ENCODE measurements at places on chromosomes 6 and 20.

DNA sequence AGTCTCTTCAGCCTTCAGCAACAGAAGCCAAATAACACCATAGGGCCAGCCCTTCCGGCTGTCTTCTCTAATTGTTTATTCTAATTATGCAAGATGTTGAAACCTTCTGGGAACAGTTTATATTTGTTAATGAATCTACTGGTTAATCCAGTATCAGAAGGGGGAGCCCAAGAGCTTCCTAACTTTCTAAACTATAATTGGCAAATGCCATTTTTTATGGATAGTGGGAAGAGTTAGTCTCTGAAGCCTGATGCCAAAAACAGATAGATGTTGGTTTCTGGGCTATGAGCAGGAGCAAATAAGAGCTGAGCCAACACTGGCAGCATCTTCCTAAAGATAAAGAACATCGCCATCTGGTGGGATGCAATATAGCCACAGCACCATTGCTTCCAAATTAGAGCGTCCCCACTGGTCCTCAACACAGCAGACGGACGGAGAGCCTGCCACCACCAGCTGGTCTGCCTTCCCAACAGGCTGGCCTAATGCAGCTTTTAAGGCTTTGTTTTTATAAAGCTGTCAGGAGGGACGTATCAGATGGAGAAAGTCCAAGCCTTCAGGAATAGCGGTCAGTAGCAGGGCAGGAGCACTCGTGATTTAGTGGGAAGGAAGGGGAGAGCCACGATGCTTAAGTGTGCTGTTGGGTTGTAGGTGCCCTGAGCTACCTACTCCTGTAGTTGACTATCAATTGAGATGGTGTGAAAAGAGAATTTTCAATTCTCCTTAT, 118.8 kb downstream of the RALGAPA2 start:
- DNase-seq: no peak

DNA sequence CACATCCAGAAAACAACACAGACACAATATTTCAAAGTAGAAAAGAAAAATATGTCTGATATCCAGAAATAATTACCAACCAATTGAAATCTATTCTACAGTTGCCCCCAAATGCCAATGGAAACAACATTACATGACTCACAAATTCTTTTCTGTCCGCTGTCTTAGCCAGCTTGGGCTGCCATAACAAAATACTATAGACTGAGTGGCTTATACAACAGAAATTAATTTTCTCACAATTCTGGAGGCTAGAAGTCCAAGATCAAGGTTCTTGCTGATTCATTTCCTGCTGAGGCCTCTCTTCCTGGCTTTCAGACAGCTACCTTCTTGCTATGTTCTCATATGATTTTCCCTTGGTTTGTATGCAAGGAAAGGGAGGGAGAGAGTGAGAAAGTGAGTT, 698.1 kb downstream of the DHX35 start:
- no peak for DNase-seq

GRCh38 chr6:18055714-18056382, 66.6 kb downstream of the NHLRC1 start:
- DNase-seq: no peak

DNA sequence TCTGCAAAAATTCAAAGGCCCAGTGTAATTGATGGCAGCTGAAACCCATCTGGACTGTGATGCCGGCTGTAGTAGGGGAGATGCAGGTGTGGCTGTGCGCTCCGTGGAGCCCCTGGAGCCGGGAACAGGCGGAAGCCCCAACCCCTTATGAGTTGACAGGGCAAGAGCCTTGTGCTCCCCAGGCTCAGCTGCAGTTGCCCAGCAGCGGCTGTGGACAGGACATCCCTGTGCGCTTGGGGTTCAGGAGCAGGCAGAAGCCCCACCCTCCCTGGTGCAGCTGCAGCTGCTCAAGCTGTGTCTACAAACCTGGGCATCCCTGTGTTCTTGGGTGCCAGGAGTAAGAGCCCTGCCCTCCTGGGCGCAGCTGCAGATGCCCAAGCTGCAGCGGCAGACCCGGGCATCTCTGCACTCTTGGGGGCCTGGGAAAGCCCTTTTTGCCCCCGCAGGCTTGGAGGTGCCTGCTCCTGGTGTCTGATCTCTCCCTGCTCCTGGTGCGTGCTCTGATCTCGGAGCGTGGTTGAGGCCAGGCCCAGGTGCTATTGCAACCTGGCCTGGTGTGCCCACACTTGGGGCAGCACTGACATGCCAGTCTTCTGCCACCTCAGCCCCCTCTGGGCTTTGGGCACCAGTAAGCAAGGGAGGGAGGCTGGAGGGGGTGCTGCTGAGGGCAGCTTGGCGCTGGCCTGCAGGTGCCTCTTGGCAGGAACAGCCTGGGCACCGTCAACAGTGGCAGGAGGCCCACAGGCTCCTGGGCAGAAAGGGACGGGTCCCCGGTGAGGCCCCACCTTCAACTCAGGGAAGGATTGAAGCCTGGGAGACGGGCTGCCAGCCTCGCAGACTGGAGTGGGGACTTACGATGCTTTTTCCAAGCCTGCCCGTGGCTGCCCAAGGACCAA, 30.3 kb downstream of the OR2J2 start:
- no peak for DNase-seq

- DNase-seq: no peak
These were observed 41.6 kb downstream of the CGA start for GRCh38 chr6:87053312-87053711.

DNA sequence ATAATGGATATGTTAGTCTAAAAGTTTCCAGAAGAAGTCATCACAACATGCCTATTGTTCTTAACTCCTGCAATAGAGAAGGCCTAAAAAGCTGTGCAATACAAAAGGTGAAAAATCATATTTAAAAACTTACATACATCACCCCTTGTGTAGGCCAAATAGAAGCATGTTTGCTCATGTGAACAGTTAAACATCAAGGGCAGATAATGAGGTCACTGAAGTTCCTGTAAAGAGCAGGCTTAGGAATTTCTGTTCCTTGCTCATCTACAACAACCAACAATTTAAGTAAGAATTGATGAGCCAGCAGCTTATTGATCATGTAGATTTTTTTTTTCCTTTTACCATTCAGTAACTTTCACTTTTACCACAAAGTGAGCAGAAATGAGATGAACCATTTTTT, 7.5 kb upstream of the NUP153 start:
- DNase-seq: no peak

GRCh38 chr6:46221222-46221793, 50.5 kb upstream of the ENPP5 start:
- no peak for DNase-seq

DNA sequence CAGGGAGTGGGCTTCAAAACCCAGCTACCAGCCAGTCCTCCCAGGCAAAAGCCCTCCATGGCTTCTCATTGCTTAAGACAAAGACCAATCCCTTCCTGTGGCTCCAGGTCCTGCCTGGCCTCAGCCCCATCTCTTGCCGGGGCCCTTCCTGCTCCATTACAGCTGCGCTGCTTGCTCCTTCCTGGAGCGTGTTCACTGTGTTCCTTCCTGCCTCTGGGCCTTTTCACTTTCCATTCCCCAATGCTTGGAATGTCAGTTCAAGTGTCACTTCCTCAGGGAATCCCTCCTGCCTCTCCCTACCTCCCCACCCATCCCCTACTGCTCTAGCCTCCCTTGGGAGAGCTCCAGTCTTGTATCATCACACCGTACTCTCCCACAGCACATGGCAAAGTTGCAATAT, 11.1 kb upstream of the ITPR3 start:
- no peak for DNase-seq

GRCh38 chr6:43695215-43695966, 7.8 kb upstream of the MRPS18A start:
- no peak for DNase-seq

DNA sequence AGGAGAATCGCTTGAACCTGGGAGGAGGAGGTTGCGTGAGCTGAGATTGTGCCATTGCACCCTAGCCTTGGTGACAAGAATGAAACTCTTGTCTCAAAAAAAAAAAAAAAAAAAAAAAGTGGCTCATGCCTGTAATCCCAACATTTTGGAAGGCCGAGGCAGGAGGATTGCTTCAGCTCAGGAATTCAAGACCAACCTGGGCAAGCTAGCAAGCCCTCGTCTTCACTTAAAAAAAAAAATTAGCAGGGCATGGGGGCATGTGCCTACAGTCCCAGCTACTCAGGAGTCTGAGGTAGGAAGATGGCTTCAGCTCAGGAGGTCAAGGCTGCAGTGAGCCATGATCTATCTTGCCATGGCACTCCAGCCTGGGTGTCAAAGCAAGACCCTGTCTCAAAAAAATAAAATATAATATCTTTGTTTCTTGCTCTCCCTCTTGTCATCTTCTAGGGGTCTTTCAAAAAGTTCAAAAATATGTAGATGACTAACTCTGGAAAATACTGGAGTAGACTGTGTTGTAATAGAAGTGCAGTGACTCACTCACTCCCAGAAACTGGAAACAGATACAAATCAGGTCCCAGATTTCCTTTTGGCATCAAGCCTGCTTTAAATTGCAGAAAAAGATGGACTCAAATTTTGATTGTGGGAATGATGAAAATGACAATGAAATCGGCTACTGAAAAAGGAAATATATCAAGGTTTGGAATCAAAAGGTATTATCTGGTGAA, 2.8 kb upstream of the GINM1 start:
- DNase-seq: no peak

- DNase-seq: no peak
These were observed 40.3 kb downstream of the MTHFD1L start for GRCh38 chr6:150905769-150906168.

GRCh38 chr6:34985236-34985635, 96.2 kb downstream of the ANKS1A start:
- DNase-seq: no peak

GRCh38 chr6:100084316-100084990, 90.4 kb upstream of the MCHR2 start:
- no peak for DNase-seq

- no peak for DNase-seq
These were observed 14.4 kb downstream of the PFDN4 start for GRCh38 chr20:54221996-54222890.

DNA sequence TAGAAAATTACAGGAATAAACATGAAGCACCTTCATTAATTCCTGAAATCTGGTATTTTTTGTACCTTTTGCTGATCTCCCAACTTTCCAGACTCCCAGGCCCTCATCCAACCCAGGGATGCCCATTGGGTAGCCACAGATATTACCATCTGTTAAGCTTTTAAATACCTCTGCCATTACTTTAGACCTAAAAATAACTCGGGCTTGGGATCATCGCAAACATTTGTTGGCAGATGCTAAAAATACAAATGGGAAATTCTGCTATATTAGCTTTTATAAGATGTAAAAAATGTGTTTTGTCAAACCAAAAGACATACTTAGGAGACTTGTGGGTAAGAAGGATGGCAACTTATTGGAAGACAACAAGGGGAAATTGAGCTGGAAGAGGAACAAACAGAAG, 376.1 kb downstream of the CENPW start:
- no peak for DNase-seq

DNA sequence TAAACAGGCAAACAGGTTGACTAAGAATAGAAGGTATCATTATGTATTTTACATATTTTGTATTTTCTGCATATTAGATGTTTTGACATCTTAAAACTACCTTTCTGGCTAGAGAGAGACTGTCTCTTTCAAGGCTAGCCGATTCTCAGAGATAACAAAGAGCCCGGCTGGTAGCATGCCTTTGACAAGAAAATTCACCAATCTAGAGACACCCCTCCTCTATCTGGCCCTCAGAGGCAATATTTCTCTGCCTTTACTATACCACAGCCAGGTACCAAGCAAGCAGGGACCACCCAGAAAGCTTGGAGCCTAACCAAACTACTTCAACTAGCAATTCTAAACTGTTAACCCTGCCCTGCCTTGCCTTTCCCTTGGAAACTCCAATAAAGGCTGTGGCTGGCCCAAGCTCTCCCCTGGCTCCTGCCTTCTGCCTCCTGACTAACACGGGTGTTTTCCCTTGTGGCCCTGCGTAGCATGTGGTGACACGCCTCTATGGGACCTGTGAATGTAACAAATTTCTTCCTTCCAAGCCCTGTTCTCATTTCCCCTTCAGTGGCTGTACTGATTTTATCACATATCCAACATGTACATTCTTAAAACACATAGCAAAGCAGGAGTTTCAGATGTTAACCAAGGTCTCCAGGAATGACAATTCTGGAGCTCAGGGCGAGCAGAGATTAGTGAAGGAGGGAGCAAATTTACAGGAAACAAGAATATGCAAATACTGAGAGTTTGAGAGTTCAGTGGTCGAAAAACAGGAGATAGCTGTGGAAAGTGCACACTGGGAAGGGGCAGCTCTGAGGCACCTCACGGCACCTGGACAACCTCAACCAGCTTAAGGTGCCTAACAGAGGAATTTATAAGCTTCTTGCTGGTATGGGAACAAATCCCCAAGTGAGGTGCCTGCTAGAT, 120.8 kb downstream of the BACH2 start:
- DNase-seq: no peak

- DNase-seq: peak; percentile 65
These were observed 35.0 kb upstream of the DSN1 start for GRCh38 chr20:36808317-36809257.

DNA sequence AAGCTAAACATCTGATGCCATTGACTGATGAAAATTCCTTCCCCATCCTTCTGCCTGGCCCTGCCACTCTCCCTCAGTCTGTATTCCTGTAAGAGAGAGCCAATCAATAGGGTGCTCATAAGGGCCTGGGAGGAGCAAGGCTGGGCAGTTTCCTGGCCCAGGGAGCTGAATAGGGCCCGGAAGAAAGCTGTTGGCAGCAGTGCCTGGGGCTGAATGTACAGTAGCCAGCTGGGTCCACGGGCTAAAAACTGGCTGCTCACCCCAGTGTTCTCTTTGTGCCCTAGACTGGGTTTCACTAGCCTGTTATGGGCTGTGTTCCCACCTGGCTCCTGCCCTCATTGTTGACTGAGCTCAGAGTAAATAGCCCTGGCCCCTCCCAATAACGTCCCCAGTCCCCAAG, 1.7 kb upstream of the WFDC2 start:
- DNase-seq: no peak

DNA sequence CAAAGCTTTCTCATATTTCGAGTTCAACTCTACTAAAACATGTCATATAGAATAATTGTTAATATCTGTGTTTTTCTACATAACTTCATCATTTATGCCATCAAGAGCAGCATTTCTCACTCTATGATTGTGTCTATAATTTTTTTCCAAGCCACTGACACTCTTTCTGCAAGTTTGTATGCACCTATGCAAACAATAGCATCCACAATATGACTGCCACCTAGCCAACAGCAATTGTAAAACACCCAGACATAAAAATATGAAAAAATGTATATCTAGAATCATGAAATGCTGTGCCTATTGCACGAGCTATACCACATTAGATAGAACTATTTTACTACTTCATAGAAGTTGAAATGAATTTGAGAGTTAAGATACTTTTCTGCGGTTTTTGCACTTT, 286.5 kb upstream of the MARCKS start:
- no peak for DNase-seq

- no peak for DNase-seq
These were observed 96.2 kb downstream of the VIP start for GRCh38 chr6:152846825-152847224.

DNA sequence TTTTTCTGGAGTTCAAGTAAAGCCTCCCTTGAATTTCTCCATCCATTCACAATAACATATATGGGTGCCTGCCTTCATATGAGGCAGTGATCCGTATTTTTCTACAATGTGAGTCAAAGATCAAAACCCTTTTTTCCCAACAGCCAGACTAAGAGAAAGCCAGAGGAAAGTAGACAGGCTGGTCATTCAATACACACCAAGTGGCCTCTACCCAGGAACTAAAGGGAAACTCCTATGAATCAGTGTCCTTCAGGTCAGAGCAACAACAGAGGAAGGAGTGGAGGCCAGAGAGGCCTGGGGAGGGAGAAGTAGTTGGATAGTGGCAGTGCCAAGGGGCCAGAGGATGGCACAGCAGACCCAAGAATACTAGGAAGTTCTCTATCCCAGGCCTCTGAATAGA, 23.8 kb downstream of the SIM1 start:
- DNase-seq: no peak

GRCh38 chr20:7463290-7463689, 477.0 kb downstream of the HAO1 start:
- no peak for DNase-seq

- DNase-seq: no peak
These were observed 475 bp downstream of the OR2B6 start for GRCh38 chr6:27957516-27957915.
